ENCODE measurements at places on chromosomes 1 and 21.

DNA sequence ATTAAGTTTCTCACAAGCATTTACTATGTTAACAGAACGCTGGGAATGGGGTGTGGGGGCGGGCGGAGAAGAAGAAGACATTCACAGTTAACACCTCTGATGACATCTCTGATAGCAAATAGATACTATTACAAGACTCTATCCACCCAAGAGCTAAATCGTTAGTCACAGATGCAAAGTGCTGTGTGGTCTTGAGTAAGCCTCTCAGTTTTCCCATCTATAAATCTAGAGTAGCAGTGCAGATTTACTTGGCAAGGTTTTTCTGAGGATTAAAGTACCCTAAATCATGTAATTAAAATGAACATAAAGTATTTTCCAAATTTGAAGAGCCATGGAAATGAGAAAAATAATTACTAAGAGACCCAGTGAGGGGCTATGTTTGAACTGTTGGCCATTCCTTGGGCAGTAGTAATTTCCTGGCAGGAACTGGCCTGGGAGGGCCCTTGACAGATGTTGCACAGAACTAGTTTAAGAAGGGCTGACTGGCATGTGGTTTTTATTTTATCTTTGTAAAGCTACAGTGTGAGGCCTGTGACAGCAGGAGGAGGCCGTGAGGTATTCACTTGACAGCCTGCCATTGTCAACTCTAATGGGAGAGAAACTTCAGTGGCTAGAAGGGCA is 58.7 kb upstream of the APOBEC4 start:
- no peak for DNase-seq

DNA sequence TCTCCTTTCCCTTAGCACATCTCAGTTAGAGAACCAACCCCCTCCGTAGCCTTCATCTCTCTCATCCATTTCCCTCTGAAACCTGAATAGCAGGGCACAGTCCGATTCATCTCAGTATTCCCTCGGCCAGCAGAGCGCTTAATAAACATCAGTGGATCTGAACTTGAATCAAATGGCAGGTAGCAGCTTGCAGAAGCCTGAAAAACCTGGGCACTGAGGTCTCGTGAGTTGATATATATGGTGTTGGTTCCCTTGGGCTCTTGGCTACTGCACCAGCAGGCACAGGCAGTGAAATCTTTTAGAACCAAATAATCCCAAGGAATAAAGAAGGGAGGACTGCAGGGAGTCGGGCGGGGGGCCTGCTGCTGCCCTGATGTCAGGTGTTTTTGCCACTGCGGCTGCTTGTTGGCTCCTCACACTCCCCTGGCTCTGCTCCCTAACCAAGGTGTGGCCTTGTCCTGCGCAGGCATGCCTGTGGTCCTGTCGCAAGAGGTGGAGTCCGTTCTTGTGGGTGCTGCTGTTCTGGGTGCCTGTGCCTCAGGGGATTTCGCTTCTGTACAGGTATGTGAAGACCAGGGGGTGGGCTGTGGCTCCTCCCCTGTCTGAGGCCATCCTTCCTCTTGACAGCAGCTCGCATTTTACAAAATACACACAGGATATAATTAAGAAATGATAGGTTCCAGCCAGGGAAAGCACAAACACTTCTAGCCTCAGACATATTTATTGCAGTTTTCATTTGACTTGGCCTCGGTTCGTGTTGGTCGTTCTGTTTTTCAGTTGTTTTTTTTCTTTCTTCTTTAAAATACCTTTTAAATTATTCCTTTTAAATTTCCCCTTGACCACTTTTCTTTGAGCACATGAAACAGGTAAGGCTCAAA is 140.9 kb upstream of the HOOK1 start:
- no peak for DNase-seq

DNA sequence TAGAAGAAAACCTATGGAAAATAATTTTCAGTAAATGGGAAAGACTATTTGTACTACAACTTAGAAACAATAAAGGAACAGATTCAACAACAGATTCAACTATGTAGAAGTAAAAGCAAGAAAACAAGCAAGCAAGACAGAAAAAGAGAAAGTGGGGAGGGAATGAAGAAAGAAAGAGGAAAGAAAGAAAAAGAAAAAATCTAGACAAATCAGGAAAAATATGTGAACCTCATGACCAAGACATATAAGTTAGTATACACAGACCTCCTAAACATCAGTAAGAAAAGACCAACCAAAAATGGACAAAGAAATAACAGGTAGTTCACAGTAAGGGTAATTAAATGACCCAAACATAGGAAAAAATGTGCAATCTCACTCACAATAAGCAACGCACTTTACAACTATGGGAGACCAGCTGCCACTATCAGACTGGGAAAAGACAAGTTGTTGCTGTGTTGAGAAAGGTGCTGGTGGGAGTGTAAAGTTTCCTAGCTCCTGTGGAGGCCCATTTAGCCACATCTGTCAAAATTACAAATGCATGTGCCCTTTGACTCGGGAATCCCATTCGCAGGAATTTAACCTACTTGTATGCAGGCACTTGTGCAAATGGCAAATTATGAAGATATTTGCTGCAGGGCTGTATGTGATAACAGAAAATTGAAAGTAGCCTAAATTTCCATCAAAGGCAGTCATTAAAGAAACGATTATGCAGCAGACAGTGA is 13.9 kb upstream of the MAP3K21 start:
- no peak for DNase-seq

DNA sequence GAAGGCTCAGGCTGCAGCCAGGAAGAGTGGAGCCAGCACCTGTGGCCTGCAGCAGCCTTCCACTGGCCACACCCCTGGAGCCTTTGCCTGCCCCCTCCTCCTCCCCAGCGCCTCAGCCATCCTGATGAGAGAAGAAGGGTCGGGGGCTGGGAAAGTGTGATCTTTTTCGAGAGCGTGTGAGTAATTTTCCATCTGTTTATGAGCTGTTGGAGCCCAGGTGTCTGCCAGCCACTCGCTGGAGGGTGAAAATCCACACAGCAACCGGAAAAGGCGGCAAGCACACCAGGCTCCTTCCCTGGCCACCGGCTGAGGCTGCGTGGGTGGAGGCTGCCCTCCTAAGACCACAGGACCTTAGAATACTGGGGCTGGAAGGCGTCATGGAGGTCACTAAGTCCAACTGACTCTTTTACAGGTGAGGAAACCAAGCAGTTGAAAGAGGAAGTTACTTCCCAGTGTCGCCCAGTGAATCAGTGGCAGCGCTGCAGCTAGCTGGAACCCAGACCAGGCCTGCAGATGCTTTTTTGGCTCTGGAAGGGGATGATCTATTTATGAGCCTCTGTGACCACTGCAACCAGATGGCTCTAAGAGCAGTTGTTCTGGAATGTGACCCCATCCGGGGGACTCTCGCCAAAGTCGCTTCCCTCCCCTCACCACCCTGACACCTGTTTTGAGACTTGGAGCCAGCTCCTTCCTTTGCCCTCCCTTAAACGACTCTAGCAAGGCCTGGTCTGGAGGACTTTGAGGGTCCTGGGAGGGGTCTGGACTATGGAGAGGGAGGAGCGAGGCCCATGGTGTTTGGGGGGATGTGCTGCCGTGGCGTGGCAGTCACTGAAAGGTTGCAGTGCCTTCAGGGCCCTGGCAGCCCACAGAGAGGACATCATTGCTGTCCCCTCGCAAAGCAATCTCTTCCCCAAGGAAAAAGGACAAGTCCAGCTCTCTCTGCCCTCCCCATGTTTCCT is 54.5 kb downstream of the LGR6 start:
- no peak for DNase-seq

- no peak for DNase-seq
Observed at GRCh38 chr21:46295177-46295770, 9.1 kb downstream of the YBEY start.

DNA sequence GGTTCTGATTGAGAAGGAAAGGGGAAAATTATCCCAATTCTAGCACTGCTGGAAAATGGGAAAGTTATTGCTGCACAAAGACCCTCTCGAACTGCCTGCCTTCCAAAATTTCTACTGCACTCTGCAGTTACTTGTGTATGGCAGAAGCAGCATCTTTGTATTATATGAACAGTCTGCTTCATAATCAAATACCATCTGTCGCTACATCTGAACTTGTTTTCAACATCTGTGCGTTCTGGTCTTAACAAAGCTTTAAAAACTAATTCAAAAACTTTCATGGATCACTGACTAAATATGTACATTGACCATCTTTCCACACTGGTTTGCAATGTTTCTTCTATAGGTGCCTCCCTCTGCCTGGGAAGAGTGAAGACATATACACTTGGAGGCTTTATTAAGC is 79.2 kb downstream of the PROX1 start:
- DNase-seq: no peak

- no peak for DNase-seq
Observed at GRCh38 chr1:33966346-33967141, 102.7 kb downstream of the HMGB4 start.
